ENCODE measurements at places on chromosomes 3 and 15. TPM values are rescaled to one million over a fixed set of nuclear protein-coding genes. Genes with fewer than 3 reads are reported as not detected.

LSAMP gene
- 7.8 TPM for total RNA-seq

GRCh38 chr3:185824051-185825005 lies 514 bp downstream of the IGF2BP2 start:
- H3K4me3 ChIP-seq = peak overlapping the region; percentile 71
- H3K27ac ChIP-seq = no peak overlapping the region
- peak; percentile 54 for DNase-seq
- H3K27me3 ChIP-seq = no peaks in the 10 kb centered on the region
- H3K4me1 ChIP-seq = no peaks in the 10 kb centered on the region

TMEM158 gene
- total RNA-seq = 3.2 TPM

DNA sequence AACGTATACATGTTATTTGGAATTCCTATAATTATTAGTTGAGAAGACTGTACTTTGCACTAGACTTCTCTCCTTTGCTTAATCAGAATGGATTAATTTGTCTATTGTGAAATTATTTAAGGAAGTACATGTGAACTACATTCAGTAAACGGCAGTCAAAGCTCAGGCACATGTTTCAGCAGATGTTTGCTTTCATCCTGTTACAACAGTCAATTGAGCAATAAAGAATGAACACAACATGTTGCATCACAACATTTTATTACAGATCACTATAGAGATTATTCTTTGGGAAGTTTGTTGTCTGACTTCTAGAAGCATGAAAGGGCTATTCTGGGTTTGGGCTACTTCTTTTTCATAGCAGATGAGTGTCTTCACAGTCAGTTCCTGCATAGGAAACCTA lies 39.2 kb downstream of the RAB27A start:
- no peaks in the 10 kb centered on the region for H3K27me3 ChIP-seq
- no peaks in the 10 kb centered on the region for H3K4me1 ChIP-seq
- H3K36me3 ChIP-seq = peaks cover 2% of the 10 kb centered on the region

- H3K27me3 ChIP-seq = no peaks in the 10 kb centered on the region
- H3K4me1 ChIP-seq = no peaks in the 10 kb centered on the region
- H3K36me3 ChIP-seq = no peaks in the 10 kb centered on the region
- peak overlapping the region; percentile 36 for H3K27ac ChIP-seq
Observed at GRCh38 chr3:5122741-5123706, 932 bp downstream of the ARL8B start.

UBAP1L gene
- 5.4 TPM for total RNA-seq

DNA sequence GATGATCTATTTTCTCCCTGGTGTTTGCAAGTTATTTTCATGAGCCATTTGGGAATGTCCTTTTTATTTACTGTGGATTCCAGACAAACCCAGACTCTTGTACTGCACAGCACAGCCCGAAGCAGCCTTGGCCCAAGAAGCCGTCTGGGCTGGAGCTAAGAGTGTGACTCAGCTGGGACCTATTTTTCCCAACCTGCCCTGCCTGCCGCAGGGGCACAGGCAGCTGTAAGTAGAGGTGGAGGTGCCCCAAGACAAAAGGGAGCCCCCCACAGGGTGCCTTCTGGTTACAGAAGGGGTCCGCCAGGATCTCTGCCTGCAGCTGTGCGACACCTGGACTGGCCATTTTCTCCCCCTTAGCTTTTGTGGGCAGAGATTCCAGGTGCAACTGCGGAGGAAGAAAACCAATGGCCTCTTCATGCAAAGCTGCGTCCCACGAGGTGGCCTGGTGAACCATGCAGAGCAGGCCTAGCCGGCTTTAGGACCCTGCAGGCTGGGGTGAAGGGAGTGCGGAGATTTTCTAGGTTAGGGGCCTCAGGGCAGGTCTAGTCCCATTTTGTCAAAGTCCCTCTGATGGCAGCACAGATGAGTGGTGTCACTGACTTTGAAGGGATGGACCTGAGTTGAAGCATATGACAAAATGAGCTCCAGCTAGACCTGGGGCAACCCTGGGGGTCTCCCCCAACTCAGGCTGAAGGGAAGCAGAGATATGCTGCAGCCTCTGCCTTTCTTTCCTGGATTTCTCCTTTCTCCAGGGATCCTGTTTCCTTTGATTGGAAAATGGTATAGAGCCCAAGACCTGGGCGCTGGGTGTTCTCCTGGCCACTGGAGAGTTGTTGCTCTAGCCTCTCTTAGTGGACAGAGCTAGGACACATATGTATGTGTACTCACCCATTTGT lies 131.2 kb downstream of the KLF13 start:
- no peak for DNase-seq
- H3K27ac ChIP-seq = no peak overlapping the region
- H3K4me3 ChIP-seq = no peak overlapping the region
- H3K36me3 ChIP-seq = no peaks in the 10 kb centered on the region

DNA sequence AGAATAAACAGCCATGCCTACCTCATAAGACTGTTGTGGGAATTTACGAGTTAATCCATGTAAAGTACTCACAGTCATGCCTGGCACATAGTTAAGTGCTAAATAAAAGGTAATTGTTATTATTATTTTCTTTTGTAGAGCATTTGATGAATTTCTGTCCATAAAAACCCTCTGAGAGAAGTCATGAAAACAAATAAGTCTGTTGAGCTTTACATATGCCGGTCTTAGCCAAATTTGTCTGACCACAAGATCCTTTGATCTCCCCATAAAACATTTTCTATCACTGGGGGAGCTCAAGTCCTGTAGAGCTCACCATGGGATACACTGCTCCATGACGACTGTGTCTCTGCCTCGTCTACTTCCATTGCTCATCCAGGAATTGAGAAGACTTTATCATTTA lies 114.0 kb downstream of the MAGI1 start:
- H3K36me3 ChIP-seq = no peaks in the 10 kb centered on the region
- no peak overlapping the region for H3K27ac ChIP-seq
- H3K4me3 ChIP-seq = no peak overlapping the region
- DNase-seq = no peak

GRCh38 chr3:38011111-38011510 lies 18.3 kb downstream of the PLCD1 start:
- H3K4me1 ChIP-seq = no peaks in the 10 kb centered on the region
- H3K36me3 ChIP-seq = peaks cover 3% of the 10 kb centered on the region
- H3K27ac ChIP-seq = no peak overlapping the region
- H3K27me3 ChIP-seq = no peaks in the 10 kb centered on the region

CPNE4 gene
- 0.45 TPM for total RNA-seq

GRCh38 chr15:69663441-69663840 lies 210.8 kb downstream of the RPLP1 start:
- no peak for DNase-seq
- H3K36me3 ChIP-seq = no peaks in the 10 kb centered on the region
- H3K4me3 ChIP-seq = no peak overlapping the region
- H3K27ac ChIP-seq = no peak overlapping the region
- no peaks in the 10 kb centered on the region for H3K4me1 ChIP-seq

TICRR gene
- total RNA-seq = 0.16 TPM

DNA sequence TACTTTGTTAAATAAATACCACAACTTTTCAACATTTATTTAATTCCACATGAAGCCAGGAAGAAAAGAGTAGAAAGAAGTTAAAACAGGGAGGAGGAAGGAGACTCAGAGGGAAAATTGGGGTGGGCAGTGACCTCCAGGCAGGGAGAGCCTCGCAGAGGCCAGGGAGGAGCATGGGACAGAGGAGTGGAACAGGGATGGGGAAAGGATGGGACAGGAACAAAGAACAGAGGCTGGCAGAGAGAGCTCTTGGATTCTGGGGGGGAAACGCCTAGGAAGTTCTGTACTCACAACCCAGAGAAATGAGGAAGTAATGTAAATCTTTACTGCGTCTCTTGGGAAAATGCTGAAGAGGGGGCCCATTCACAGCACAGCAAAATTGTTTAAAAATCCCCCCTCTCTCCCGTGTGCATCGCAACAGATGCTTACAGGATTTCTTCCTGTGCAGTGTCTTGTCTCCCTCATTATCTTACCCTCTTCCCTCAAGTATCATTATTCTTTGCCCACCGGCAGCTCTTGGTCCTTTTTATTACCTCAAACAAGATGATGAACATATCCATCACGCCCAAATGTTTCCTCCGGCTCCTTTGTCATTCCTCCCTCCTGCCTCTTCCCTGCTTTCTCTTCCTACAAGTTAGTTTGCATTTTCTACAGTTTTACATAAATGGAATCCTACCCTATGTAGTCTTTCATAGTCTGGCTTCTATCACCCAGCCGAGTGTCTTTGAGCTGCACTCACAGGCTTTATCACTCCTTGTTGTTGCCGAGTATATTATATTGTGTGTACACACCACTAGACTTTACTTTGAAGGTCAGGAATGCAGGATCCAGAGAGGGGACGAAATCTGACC lies 65.5 kb downstream of the ARHGAP31 start:
- no peaks in the 10 kb centered on the region for H3K27me3 ChIP-seq
- no peak for DNase-seq
- no peaks in the 10 kb centered on the region for H3K4me1 ChIP-seq
- H3K4me3 ChIP-seq = no peak overlapping the region
- H3K27ac ChIP-seq = no peak overlapping the region

DNA sequence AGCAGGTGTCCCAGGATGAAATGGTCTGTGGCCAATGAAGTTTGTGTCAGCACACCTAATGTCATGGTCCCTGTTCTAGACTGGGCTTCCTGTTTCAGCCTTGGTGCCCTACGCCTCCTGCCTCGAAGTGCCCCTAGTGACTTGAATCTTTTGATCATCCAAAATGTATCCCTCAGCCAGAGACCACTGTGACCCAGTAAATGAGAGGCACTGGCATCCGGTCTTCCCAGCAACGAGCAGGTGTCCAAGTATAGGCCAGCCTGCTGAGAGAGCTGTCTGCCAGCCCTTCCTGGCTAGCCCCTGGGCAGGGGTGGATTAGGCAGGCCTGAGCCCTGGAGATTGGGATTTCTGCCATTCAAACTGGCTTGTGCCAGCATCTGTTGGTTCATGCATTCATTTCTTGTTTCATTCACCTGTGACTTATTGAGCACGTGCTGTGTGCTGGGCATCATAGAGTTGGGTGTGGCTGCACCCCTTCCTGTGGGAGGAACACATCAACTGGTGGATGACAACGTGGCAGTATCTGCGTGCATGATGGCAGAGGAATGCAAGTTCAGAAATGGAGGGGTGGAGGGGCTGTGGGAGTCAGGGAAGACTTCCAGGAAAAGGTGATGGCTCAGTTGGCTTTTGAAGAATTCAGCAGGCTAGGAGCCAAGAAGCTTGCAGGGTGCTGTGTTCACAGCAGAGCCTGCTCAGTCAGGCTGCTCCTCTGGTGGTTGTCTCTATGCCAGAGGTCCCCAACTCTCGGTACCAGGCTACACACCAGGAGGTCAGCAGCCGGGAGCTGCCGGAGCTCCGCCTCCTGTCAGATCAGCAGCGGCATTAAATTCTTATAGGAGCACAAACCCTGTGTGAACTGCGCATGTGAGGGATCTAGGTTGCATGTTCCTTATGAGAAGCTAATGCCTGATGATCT lies 21.6 kb downstream of the ESYT3 start:
- DNase-seq = no peak
- no peaks in the 10 kb centered on the region for H3K27me3 ChIP-seq
- H3K27ac ChIP-seq = no peak overlapping the region
- no peaks in the 10 kb centered on the region for H3K36me3 ChIP-seq

DNA sequence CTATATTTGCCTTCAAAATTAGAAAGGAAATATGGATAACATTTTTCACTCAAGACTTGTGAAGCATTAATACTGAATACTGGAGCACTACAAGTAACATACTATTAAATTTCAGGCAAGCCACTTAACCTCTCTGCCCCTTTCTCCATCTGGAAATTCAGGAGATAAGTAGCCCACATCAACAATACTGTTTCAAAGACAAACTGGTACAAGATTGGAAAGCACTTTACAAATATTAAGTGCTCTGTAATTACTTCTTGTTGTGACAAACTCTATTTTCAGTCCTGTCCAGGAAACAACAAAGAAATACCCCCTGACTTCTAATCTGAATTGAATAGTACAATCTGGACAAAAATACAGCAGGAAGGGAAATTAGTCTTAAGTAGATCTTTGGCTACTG lies 49.3 kb downstream of the TMEM212 start:
- no peak overlapping the region for H3K4me3 ChIP-seq
- DNase-seq = no peak
- H3K27me3 ChIP-seq = no peaks in the 10 kb centered on the region

Measured in aorta (tissue), 5 donors.